ENCODE measurements at places on chromosomes 7 and 10.

GRCh38 chr7:95433952-95434556 is 774 bp downstream of the PON2 start:
- no peak for DNase-seq

DNA sequence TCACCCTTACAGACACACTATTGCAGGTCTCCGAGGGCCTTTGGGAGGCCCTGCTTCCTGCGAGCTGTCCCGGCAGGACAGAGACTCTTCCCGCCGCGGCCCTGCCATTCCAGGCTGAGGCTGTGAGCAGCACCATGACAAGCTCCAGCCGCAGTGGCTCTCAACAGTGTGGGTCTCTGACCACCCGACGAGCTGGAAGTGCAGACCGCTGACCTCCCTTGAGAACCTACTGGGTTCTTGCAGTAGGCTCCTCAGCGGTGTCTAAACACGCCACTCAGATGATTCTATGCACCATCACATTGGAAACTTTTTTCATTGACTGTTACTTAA is 303.4 kb downstream of the WDR37 start:
- no peak for DNase-seq

DNA sequence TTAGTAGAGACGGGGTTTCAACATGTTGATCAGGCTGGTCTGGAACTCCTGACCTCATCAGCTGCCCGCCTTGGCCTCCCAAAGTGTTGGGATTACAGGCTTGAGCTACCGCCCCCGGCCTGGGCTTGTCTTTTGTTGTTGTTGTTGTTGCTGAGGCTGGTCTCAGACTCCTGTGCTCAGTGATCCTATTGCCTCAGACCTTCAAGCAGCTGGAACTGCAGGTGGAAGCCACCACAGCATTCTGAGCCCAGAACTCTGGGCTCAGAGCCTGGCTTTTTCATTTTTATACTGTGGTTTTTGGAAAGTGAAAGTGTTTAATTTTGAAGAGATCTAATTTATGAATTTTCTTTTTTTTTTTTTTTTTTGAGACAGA is 16.2 kb upstream of the DNAJB6 start:
- DNase-seq, result no peak

- no peak for DNase-seq
Observed at GRCh38 chr7:154911862-154912455, 91.0 kb downstream of the PAXIP1 start.

- DNase-seq, result no peak
Observed at GRCh38 chr7:132532281-132532680, 44.0 kb downstream of the PLXNA4 start.

GRCh38 chr7:109997837-109998236 is 1093.1 kb upstream of the LRRN3 start:
- no peak for DNase-seq

DNA sequence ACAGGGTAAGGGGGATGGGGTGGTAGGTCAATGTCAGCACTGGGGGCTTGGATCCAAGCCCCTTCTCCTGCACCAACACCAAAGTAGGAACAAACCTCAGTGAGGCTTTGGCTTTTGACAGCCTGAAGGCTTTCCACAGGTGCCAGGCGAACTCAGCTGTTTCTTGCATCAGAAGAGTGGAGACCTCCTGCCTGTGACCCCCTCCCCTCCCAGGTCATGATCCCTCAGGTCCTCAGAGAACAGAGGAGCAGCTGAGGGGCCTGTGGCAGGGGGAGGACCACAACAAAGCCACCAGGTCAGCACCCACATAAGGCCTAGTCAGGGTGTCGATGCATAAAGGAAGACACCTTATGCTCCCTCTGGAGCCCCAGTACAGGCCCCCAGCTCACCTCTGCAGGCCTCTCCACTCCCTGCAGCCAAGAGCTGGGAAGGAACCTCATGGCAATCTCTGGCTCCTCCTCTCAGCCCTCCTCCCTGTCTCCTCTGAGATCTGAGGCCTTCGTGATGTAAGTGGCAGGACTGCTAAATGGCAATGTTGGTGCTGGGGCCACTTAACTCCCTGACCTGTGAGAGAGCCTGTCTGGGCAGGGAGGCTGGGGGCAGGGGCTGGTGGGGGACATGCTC is 19.1 kb upstream of the PRRT4 start:
- DNase-seq, result no peak

- DNase-seq, result no peak
Observed at GRCh38 chr10:12716042-12716441, 285.5 kb downstream of the CCDC3 start.

DNA sequence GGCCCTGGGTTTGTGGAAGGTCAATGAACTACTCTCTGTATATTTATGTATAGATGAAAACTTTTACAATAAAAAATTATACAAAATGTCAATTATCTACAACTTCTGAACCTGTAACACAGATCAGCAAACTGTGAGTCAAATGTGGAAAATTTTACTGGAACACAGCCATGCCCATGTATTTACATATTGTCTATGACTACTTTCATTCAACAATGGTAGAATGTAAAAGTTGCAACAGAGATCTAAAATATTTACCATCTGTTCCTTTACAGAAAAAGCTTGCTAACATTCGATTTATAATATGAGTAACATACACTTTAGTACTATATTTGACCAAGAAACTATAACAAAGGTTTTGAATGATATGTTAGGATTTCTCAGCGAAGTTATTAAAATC is 481.6 kb downstream of the PARD3 start:
- DNase-seq, result no peak

GRCh38 chr10:5656737-5657579 is 9.4 kb downstream of the ASB13 start:
- DNase-seq, result no peak

DNA sequence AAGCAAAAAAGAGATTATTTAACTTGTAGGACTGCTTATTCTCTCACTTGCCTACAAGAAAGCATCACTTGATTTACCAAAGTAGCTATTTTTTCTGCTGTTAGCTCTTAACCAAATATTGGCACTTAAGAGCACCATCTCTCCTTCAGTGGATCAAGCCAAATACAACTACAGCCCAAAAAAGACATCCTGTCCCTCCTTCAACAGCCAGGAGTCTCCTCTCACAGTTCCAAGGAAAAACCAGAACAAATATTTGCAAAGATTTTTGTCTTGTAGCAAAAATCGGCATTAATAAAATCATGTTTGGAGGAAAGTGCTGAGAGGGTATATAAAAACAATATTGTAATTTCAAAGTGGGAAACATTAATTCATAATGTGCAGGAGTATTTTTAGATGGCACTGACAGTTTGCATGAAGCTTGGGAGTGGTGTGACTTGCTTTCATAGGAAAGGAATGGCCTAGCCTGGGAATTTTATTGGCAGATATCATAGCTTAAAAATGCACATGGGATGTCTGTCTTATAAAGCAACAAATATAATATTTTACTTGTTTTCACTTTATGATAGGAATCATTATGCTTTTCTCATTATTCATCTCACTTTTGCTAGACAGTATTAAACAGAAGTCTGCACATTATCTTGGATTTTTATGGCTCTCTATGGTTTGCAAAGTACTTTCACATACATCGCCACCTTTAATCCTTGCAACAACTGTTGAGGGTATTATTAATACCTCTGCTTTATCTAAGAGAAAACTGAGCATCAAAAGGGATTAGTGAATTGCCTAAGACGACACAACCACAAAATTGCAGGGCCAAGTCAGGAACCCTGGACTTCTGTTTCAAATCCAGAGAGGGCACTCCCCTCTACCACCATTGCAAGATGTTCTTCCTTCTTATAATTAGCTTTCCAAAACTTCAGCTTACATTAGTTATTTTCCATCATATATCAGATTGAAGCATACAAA is 103.5 kb downstream of the AGMO start:
- DNase-seq, result no peak

DNA sequence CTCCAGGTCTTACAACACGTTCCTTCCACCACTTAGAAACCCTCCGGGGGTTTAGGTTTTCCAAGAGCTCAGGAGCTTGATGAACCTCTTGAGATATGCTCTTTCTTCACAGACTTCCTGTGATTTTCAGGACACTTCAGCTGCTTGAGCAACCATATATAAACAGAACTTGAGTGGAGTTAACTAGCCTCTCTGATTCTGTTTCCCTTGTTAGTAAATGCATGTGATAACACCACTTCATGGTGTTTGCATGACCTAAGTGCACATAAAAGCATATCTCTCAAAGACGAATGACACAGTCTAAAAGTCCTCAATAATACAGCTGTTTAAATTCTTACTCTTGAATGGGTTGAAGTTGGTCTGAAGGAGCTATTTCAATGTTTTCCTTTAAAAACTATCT is 9.9 kb downstream of the PRR15 start:
- DNase-seq, result no peak

- DNase-seq, result no peak
Observed at GRCh38 chr10:2475711-2476217, 591.6 kb upstream of the PFKP start.

DNA sequence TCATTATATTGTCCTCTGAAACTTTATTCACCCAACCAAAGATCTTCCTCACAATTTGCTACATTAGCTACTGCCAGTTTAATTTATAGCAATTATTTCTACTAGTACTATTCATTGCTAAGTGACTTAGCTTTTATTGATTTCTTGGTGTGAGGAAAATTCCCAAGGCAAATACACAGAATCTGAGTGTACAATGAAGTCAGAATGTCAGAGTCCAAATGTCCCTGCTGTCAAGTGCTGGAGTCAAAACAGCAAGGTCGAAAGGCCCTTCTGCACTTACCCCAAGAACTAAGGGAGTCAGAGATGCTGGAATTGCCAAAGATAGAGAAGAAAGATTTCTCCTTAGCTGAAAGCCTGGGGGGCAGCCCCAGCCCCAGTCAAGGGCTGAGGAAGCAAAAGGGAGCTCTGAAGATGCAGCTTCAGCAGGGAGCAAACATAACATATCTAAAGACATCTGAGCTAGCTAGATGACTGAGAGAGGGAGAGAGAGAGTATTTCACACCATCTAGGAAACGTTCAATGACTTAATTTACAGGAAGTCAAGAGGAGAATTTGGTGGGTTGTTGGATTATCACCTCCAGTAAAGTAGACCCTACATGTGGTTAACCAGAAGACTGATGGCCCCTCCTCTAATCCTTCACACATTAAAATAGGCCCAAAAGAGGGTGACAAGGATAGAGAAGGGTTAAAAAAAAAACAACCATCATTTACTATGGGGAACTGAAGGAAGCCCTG is 36.6 kb upstream of the SAMD8 start:
- DNase-seq, result no peak

- no peak for DNase-seq
Observed at GRCh38 chr10:5606864-5607263, 59.5 kb downstream of the ASB13 start.

- no peak for DNase-seq
Observed at GRCh38 chr10:96341219-96342182, 17.3 kb downstream of the OPALIN start.

DNA sequence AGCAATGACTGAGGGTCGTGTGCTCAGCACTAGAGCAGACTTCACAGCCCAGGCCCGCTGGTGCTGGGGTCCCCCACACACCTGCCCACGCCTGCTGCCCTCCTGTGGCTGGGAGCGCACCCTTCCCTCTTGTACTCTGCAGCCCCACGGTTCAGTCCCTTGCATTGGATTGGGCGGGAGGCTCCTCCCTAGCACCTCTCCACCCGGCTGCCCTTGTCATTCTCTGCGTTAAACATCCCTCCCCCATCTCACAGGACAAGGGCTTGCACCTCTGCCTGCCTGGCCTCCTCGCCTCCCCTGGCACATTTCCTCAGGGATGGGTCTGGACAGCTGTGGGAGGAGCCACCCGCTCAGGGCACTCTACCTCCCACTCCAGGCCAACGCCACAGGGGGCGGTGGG is 68.6 kb downstream of the ALOX5 start:
- DNase-seq, result no peak

DNA sequence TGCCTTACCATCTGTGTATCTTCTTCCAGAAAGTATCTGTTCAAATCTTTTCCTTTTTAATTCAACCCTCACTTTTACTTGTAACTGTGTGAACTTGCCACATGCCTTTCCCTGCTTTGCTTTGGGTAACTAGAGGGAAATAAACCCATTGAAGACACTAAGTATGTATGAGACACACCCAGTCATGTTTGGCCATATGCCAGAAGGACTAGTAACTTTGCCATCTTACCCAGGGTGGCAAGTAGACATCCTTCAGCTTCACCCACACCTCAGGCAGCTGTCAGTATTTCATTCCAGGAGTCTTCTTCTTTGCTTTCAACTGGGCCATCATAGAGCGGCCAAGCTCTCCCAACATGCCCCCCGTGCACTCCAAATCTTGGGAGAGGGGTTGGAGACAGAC is 323.1 kb downstream of the TNS3 start:
- no peak for DNase-seq

DNA sequence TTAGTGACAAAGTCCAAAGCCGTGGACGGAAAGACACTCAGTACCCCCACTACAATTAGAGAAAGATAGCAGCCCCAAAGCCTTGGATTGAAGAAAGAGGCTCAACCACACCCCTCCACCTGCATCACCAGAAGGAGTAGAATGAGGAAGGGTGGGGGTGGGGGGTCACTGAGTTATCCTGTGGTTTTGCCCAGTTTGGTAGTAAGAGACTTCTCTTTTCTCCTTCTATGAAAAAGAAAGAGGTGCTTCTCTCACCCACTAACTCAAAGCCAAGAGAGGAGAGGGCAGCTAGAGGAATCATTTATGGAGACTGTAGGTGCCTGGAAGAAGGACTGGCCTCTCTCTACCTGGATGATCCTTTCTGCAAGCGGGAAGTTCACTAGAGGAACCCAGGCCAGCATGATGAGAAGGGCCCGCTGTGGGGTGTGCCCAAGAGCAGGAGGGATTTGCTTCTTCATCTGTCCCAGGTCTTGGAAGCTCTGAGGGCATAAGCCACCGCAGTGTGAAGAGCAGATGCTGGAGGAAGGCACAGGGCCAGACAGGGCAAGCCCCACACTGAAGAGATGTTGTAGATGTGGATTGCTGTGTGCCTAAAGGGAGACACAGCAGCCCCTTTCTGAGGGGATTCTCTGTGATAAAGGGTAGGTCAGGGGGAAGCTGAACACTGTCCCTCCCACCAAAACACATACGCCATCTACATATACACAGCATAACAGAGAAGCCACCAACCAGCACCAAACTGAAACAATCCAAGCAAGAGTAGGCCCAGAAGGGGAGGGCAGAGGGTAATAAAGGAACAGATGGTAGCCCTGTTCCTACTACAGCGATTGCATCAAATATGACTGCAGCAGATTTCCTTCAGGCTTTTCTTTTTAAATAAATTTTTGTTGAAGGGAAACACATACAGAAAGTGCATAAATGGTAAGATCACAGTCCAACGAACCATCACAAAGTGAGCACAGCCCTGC is 25.8 kb upstream of the LANCL2 start:
- no peak for DNase-seq
